ENCODE measurements at places on chromosomes 6 and 20.
A peak's percentile ranks its signal among the peaks of the same experiment; 100 is the strongest.

- no peak for DNase-seq
Observed at GRCh38 chr20:64067733-64068307, 4.8 kb downstream of the TCEA2 start.

DNA sequence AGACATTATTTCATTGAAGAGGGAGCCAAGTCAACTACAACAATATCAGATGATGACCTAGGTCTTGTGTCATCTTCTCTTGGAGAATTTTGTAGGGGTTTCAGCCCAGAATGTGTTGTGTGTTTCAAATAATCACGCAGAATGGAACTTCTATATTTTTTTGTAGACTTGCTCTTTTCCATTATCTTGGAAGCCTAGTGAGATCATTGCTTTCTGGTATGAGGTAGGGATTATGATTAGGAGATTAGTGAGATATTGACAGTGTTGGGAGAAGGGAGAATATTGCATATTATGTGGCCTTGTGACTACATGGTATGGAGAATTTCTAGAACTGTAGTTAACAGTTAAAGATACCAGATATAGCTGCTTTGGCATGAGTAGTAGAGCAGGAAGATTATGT is 423.6 kb upstream of the PLCB4 start:
- DNase-seq: no peak

GRCh38 chr20:37317994-37318640 is 27.8 kb upstream of the SRC start:
- DNase-seq: no peak

- DNase-seq: peak; percentile 66
Observed at GRCh38 chr6:124924333-124924759, 37.9 kb upstream of the RNF217 start.

DNA sequence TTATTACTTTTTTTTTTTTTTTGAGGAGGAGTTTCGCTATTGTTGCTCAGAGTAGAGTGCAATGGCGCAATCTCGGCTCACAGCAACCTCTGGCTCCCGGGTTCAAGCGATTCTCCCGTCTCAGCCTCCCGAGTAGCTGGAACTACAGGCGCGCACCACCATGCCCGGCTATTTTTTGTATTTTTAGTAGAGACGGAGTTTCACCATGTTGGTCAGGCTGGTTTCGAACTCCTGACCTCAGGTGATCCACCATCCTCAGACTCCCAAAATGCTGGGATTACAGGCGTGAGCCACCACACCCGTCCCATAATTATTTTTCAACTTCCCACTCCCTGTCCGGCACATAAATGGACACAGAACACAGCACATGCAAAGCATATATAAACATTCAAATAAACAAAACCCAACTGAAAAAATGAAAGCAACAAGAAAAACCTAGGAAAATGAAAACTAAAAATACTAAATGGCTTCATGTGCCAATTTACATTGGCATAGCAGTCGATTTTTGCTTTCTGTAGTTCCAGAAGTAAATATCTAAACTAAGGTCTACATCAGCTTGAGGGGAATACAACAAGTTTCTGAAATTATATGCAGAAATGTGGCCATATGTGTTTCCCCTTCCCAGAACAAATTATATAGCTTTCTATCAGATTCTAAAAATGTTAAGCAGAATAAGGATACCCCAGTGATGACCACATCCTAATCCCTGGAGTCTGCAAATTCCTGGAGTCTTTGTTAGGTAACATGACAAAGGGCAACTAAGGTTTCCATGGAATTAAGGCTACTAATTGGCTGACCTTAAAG is 113.9 kb downstream of the HFE start:
- DNase-seq: no peak

DNA sequence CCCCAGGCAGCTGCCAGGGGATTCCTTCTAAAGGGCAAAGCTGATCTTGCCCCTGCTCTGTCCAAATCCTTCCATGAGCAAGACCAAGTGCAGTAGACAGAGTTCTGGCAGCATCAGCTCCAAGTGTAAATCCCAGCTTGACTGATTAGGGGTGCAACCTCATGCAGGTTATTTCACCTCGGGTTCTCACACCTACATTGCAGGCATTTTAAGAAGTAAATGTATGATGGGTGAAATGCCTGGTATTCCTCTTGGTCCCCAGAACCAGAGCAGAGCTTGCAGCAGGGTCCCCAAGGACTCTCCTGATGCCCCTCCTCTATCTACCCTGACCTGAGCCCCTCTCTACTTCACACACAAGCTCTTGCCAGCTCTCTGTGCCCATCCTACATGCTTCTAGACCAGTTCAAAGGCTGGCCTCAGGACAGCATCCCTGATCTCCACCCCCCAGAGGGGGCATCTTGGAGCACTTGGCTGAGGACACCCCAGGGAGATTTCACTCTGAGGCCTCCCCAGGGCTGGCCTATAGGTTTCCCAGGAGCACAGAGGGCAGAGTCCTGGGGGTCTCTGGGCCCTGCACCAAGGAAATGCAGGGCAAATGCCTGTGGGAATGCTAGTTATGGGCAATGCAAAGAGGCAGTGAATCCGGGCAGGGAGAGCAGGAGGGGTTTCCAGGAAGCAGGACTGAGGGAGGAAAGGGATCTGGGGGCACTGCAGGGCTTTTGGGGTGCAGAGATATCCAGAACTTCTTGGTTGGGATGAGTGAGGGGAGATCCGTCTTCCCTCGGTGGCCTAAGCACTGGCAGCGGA is 1.0 kb downstream of the LZTS3 start:
- peak; percentile 55 for DNase-seq

- DNase-seq: no peak
Observed at GRCh38 chr20:5095931-5096330, 23.8 kb downstream of the PCNA start.

DNA sequence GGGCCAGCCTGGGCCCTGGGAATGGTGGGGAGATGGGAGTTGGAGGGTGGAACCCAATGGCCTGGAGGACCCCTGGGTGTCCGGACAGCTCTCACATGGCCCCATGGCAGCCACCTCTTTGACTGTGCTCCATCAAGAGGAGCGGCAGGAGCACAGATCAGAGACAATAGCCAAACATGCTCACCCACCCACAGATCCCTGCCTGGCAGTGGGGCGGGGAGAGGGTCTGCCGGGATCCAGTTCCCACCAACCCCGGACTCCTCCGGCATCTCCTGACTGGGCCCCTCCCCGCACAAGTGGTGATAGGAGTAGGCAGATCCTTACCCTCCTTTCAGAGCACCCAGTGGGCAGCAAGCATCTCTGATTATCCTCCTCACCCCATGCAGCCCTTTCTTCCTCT is 31.9 kb upstream of the MRPS18A start:
- peak; percentile 60 for DNase-seq

- no peak for DNase-seq
Observed at GRCh38 chr6:166658792-166659150, 31.7 kb upstream of the RPS6KA2 start.

DNA sequence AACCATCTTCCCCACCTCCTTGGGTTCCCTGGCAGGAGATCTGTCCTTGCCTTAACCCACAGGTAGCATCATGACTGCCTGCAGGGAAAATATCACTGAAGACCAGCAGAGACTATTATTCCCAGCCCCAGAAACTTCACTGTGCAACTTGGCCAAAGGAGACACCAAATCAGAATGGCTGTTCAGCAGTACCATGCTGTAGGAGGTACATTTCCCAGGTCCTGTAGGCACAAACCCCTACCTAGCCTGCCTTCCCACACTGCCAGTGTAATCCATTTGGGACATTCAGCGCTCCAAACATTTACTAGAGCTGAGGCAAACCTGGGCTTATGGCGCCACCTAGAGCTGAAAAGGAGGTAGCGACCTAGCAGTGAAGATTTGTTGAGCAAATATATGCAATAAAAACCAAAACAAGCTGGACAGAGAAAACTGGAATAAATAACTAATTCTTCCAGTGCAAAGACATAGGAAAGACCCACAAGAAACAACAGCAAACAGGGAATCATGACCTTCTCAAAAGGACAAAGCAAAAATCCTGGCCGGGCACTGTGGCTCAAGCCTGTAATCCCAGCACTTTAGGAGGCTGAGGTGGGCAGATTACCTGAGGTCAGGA is 60.3 kb downstream of the VTA1 start:
- DNase-seq: no peak

DNA sequence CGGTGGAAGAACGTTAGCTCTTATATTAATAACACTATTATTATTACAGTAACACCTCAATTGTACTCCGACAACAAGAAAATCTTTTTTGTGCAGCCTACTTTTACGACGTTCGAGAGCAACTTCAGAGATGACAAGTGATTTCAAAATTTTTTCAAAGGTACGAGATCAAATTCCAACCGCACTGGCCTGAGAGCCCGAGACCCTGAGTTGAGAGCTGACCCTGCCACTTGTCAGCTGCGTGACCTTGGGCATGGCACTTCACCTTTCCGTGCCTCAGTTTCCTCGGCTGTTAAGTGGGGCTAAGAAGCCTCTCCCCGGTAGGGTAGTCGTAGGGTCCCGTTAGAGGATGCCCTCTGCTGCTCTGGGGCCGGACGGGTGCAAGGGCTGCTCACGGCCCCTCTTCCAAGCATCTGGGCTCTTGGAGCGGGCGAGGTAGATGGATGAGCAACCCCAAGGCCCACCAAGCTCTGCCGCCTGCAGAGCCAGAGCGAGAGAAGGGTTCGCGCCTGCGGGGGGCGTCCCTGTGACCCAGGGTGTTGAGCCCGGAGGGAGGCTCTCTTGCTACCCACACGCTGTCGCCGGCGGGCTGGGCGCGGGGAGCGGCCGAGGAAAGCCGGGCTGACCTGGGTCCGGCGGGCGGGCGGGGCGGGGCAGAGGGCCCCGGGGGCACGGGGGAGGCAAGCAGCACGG is 510 bp downstream of the NDRG3 start:
- DNase-seq: peak; percentile 68

DNA sequence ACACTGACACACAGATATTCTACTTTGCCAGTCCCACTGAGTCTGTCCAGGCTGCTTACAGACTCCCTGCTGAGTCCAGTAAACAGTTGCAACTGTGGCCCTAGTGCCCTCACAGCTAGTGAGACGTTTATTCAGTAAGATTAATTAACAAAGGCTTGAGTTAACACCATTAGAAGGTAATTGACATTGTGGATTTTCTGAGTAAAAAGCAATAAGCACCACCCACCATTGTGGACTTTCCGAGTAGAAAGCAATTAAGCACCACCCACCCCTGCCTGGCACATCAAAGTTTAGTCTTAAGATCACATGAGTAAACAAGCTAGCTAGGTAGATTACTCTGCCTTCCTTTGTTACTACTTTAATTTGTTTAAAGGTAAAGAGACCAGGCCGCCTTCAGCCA is 408.6 kb upstream of the IMPG1 start:
- DNase-seq: no peak

DNA sequence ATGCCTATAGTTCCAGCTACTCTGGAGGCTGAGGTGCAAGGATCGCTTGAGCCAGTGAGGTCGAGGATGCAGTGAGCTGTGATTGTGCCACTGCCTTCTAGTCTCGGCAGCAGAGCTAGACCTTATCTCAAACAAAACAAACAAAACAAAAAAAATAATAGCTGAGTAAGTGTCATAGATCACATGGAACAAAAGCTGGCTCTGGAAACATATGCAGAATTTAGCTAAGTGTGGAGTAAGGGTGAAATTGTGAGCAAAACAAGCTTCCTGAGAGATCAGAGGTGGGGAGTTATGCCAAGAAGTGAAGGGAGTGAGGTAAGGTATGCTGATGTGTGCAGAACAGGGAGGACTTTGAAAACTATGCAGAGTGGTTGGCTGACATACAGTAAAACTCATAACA is 18.7 kb downstream of the SGK1 start:
- DNase-seq: no peak

DNA sequence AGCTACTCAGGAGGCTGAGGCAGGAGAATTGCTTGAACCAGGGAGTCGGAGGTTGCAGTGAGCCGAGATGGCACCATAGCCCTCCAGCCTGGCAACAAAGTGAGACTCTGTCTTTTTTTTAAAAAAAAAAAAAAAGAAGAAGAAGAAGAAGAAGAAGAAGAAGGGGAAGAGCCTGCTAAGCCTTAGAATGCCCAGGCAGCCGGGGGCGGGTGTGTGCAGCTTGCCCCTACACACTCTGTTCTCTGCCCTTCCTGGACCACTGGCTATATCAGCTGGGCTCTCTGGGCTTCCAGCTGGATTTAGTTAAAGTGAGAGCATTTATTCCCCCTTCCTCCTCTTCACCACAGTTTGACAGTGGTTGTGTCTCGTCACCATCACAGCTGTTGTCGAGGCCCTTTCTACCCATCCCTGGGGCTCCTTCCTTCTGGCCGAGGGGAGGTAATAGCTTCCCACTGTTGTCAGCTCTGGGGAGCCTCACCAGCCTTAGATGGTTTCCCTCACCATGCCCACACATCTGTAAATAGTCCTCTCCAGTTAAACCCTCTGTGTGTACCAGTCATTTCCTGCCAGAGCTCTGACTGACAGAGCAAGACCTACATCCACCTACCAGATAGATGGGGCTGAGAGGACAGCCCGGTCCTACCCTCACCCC is 77.6 kb downstream of the TRERF1 start:
- DNase-seq: peak; percentile 22

- no peak for DNase-seq
Observed at GRCh38 chr6:3363296-3364025, 93.4 kb downstream of the SLC22A23 start.

DNA sequence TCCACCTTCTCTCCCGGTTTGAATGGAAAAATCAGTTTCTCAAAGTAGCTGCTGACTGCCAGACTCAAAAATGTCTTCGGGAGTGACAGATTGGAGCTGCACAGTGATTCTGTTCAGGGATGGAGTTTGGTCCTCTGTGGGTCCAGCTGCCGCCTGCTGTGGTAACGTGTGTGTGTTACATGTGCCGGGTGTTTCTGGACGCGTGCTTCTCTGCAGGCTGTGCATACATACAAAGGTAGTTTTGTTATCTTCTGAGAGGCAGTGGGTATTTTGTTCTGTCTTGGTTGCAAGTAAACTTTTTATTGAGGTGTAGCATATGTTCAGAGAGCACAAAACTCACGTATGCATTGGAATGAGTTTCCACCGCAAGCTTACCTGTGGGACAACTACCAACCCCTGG is 41.3 kb upstream of the NAA20 start:
- no peak for DNase-seq

GRCh38 chr20:33007376-33008335 is at the start of gene BPIFB2:
TSS of gene BPIFB2 (plus strand) at chr20:33007704. CDS start at chr20:33008575, 871 bp downstream.
- DNase-seq: no peak

DNA sequence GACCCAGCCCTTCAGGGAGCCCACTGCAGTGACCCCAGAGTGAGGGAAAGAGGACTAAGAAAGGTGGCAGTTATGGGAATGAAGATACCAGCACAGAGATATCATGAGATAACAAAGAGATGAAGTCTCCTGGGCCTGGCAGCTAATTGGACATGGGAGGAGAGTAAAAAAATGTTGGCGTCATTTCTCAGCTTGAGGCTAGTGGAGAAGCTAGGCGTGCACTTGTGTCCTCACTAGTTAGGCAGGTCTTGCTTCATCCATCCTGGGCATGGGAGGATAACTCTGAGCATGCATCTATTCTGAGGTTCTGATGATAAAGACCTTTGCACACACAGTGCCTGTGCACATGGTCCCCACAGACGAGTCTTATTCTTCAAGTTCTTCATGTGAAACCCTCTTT is 4.1 kb upstream of the GFOD1 start:
- DNase-seq: no peak

- DNase-seq: no peak
Observed at GRCh38 chr6:156935000-156935399, 157.8 kb downstream of the ARID1B start.

All from sigmoid colon (tissue), 7 donors.